ENCODE measurements at places on chromosomes 5 and 9.

- no peak for DNase-seq
These were observed 7.2 kb upstream of the EIF4EBP3 start for GRCh38 chr5:140540227-140540626.

DNA sequence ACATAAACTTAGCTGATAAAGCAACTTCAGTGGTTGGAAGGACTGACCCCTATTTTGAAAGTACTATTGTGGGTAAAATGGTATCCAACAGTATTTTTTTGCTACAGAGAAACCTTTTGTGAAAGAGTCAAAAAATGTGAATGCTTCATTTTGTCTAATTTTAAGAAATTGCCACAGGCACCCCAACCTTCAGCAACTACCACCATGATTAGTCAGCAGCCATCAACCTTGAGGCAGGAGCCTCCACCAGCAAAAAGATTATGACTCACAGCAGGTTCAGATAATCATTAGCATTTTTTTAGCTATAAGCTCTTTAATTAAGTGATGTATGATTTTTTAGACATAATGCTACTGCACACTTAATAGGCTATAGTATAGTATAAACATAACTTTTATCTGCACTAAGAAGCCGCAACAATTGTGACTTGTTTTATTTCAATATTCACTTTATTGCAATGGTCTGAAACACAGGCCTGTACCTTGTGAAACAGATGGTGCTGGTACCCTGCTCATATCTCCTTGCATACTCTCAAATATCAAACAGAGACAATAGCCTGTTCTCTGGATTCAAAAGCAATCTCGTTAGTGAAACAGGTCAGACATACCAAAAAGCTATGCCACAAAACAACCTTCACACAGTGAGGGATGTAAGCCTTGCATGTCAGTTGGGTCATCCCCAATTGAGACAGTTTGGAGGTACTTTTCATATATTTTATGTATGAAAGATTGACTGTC lies 261.2 kb upstream of the FAM174A start:
- no peak for DNase-seq

DNA sequence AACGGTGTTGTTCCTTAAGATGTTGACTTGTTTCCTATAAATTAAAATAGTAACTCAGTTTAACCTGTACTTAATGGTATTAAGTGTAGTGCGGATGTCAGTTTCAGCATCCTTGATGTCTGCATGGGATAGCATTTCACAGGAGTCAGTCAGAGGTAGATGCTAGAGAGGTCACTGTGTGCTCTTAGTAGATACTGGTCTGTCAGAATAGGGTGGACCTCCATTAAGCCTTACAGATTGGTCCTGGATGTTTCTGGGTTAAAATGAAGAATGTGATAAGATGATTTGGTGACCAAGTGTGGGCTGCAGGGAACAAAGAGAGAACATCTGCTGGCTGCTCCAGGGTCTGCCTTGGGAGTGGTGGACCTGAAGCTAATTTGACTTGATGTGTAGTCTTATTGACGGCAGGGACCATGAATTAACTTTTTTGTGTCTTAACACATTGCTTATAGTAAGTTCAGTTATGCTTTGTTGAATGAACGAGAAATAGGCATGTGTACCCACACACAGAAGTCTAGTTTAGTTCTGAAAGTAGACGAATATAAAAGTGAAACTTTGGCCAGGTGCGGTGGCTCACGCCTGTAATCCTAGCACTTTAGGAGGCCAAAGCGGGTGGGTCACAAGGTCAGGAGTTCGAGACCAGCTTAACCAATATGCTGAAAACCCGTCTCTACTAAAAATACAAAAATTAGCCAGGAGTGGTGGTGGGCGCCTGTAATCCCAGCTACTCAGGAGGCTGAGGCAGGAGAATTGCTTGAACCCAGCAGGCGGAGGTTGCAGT lies 12.5 kb downstream of the RAB24 start:
- DNase-seq, result no peak

DNA sequence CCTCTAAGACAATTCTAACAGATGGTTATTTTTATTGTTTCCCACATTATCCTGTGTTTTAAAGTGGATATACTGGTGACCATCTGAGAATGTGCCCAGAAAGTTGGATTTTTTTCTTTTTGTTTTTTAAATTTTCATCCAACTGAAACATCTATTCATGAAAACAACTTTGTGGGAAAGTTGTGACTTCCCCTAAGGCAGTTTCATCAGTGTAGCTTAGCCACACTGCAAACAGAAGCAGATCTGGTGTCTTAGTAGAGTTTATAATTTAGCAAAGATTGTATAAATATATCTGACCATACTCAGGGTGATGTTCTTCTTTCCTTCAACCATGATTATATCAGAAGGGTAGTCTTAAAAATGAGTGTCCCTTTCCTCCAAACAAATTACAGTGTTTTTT lies 1241.3 kb downstream of the MAT2B start:
- no peak for DNase-seq

DNA sequence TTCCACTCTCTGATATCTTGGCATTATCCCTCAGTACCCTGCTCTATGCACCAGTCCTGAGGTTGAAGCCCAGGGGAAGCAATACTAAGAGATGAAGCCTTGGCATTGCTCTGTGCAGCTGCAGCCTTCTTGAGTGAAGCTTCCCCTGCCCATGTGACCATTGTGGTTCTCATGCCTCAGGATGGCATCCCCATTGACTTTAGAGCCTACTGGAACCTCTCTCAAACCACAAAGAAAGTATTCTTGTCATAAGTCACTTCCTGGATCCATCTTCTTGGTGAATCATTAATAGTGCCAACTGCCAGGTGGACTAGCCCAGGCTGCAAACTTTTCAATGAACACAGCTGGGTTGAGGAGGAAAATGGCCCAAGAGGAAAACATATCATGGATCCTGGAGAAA lies 283.9 kb upstream of the RFX3 start:
- no peak for DNase-seq
